Hypothalamus (tissue), 51 donors: ENCODE measurements at places on chromosomes 16 and 17.

GRCh38 chr17:60908324-60908723 is 230.7 kb downstream of the BCAS3 start:
- DNase-seq = no peak

DNA sequence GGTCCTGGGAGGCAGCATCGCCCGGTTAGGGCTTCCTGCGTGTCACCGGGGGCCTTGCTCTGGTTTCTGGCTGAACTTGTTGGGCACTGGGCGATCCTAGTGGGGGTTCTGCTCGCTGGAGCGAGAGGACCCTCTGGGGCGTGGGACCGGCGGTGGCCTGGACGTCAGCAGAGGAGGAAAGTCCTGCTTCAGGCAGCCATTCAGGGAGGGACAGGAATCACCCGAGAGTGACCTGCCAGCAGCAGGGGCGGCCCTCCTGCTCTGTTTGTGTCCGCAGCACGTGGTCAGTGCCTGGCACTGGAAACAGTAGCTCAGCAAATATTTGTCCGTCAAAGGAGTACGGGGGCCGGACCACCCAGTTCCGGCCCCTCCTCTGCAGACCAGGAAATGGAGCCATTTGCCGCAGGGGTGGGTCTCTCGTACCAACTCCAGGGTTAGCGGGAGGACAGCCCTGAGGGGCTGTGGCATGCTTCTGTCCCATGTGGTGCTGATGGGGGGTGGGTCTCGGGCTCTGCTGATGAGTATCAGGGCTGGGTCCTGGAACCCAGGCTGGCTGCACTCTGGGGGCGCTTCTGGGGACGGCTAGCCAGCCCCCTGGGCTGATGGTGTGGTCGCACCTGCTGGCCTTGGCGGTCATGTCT is 48.3 kb downstream of the BAIAP2 start:
- no peak for DNase-seq

GRCh38 chr17:40461732-40462342 is 18.6 kb downstream of the IGFBP4 start:
- no peak for DNase-seq

GRCh38 chr16:67580202-67580601 is 17.9 kb downstream of the CTCF start:
- no peak for DNase-seq

- no peak for DNase-seq
Measured at GRCh38 chr17:13036751-13037150, 18.9 kb upstream of the ELAC2 start.

DNA sequence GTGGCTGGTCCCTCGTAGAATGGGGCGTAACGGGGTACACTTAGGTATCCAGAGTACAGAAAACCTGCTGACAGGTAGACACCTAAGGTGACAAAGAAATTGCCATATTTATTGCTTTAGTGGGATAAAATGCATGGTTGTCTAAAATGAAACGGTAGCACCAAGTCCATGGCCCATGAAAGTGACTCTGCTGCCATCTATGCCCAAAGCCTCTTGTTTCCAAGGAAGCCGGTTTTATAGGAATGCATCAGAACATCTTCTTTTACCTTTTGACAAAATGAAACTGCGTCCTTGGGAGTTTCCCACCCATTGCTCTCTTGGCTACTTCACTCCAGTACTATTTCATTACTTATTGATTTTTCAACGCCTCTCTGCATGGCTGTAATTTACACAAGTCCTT is 151.3 kb upstream of the ZFHX3 start:
- no peak for DNase-seq

- no peak for DNase-seq
Measured at GRCh38 chr16:20853143-20853542, 46.8 kb downstream of the REXO5 start.

DNA sequence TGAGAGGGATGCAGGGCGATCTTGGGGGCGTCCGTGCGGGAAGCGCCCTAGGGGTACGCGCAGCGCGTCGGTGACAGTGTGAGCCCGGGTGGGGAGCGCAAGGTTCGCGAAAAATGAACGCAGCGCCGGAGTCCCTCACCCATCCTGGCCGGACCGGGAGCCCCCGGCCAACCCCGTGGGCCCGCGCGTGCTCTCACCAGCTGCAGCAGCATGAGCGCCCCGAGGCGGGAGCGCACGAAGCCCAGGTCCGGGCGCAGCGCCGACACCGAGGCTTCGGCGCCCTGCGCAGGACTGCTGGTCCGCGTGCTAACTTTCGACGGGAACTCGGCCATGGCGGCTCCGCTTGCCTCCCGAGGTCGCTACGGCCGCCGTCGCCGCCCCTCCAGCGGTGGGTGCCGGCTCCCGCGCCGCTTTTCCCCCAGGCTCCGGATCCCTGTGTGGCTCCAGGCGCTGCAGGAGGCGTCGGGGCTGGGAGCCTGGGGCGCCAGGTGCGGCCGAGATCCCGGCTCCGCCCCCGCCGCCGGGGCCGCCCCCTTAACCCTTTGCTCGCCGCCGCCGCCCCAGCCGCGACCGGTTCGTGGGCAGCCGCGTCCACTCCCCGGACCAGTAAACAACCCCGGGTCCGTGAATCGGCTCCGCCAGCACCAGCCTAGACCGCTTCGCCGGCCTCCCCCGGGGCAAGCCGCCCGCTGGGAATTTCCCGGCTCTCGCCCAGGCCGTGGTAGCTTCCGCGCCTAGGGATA is at the start of gene PLLP:
Gene PLLP (minus strand): TSS at position 464 of the 743 bp plus-strand sequence. CDS start 132 bp downstream, at position 332.
- DNase-seq = no peak

DNA sequence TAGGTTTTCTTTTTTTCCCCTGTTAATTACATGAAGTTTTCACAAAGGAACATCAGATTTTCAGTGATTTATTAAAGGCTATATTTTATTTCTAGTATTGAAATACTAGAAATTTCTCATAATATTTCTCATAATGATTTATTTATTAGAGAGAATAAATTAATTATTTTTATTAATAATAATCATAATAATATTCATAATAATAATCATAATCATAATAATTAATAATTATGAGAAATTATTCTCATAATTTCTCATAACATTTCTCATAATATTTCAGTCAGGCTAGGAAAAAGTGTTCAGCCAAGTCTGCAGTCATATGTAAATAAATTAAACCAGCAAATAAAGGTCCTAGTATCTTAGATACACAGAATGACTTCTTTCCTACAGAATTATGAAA is 41.4 kb downstream of the CNTNAP4 start:
- no peak for DNase-seq

- DNase-seq = no peak
Measured at GRCh38 chr17:33164169-33164881, 128.8 kb downstream of the ASIC2 start.

DNA sequence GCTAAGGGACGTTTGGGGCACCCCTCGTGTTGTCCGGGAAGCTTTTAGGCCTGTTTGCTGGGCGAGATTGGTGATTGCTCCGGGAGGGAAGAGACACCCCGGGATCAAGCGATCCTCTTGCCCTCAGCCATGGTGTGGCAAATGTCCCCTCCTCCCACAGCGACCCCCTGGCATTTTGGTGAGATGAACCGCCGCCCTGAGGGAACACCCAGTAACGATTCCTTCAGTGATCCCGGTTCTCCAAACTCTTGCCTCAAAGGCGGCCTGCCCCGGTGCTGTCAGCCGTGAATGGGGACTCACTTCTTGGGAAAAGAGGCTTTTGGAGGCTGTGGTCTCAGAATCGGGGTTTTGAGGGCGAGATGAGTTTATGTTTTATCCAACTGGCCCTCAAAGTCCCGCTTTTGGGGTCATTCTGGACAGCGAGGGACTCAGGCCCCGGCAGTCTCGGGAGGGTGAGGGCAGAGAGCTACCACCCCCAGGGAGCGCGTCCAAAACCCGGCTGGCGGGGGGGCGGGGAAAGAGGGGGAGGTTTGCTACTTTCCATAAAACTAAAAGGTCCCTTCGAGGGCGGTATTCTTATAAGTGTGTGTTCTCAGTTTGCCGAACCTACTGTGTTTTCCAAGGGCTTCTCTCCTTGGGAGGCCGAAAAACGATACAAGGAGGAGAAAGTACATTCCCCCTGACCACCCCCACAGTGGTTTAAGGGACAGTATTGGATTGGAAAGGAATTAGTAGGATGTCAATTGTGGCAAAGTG is 232.7 kb downstream of the MRTFB start:
- DNase-seq = no peak

DNA sequence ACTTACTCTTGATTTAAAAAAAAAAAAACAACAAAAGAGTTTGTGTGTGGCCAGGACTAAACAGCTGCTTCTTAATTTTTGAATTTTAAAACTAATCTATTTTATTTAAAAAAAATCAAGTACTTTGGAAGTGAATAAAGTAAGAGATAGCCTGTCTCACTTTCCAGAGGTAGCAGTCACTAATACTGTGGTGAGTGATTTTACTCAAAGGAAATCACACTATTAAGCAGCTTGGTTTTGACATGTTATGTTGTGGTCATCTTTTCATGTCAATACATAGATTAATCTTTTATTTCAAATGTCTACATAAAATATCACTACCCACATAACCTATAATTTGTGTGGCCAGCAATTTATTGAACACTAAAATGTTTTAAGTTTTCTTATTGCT is 102.2 kb upstream of the HLF start:
- DNase-seq = no peak

- no peak for DNase-seq
Measured at GRCh38 chr17:15194859-15195277, 70.3 kb downstream of the PMP22 start.

- no peak for DNase-seq
Measured at GRCh38 chr16:21574372-21574771, 25.0 kb upstream of the METTL9 start.

DNA sequence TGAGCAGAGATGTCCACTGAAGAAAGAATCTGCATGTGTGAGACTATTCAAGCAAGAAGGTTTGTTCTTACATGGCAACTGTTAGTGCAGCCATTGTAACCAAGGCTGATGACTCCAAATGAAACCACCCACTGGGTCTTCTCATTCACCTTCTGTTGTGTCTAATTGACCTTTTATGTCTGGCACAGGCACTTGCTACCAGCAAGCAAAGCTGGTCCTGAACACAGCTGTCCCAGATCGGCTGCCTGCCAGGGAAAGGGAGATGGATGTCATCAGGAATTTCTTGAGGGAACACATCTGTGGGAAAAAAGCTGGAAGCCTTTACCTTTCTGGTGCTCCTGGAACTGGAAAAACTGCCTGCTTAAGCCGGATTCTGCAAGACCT is 3.6 kb downstream of the CDC6 start:
- no peak for DNase-seq

DNA sequence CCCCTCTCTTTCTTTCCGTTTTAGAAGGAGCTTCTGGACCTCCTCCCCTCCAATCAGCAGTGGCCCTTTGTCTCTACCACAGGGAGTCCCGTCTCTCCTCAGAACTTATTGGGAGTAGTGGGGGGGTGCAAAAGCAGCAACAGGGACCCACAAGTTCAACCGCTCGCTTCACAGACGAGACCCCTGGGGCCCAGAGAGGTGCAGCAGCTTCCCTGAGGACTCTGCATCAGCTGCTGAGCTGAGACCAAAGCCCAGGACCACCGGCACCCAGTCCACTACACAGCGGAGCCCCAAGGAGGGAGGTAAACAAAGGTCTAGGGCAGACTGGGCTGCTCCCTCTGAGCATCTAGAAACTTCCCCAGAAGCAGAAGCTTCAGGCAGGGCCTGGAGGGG is 123.9 kb downstream of the SDK2 start:
- DNase-seq = no peak

GRCh38 chr17:76039121-76039520 is 12.0 kb upstream of the EVPL start:
- no peak for DNase-seq

- no peak for DNase-seq
Measured at GRCh38 chr16:78620291-78620690, 520.8 kb downstream of the WWOX start.

DNA sequence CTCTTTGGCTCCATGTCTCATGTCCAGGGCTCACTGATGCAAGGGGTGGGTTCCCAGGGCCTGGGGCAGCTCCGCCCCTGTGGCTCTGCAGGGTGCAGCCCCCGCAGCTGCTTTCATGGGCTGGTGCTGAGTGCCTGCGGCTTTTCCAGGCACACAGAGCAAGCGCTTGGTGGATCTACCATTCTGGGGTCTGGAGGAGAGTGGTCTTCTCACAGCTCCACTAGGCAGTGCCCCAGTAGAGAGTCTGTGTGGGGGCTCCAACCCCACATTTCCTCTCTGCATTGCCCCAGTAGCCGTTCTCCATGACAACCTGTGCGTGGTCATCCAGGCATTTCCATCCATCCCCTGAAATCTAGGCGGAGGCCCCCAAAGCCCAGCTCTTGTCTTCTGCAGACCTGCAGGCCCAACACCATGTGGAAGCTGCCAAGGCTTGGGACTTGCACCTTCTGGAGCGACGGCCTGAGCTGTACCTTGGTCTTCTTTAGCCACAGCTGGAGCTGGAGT is 5.2 kb downstream of the IL32 start:
- DNase-seq = no peak

DNA sequence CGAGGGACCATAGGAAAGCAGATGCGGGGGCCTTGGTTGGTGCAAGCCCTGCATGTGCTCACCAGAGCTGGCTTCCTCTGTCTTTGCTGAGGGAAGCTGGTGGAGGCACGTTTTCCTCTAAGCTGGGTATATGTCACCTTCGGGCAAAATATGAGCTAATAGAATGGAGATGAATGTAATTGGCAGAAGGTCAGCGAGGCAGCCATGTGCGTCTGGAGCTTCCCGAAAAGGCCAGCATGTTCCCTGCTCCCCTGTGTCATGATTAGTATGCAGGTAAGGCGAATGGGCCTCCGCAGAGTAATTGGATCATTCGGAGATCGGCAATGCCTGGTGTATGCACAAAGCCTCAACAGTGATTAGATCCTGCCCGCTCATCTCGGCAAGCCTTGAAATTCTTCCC is 806.2 kb upstream of the EEF2KMT start:
- no peak for DNase-seq

- no peak for DNase-seq
Measured at GRCh38 chr17:67578142-67578457, 139.6 kb upstream of the NOL11 start.

GRCh38 chr17:32871746-32872145 is 5.2 kb downstream of the MYO1D start:
- DNase-seq = no peak

- DNase-seq = no peak
Measured at GRCh38 chr17:30173649-30174048, 57.0 kb downstream of the NSRP1 start.

- no peak for DNase-seq
Measured at GRCh38 chr17:44829523-44830358, at the start of gene GJC1. GJC1 (minus strand) TSS chr17:44830287; CDS start chr17:44805817, 24,470 bp downstream.

GRCh38 chr17:7045492-7046126 is 1.7 kb upstream of the SLC16A11 start:
- no peak for DNase-seq

GRCh38 chr17:4959261-4959965 is 8.2 kb downstream of the SPAG7 start:
- DNase-seq = no peak

DNA sequence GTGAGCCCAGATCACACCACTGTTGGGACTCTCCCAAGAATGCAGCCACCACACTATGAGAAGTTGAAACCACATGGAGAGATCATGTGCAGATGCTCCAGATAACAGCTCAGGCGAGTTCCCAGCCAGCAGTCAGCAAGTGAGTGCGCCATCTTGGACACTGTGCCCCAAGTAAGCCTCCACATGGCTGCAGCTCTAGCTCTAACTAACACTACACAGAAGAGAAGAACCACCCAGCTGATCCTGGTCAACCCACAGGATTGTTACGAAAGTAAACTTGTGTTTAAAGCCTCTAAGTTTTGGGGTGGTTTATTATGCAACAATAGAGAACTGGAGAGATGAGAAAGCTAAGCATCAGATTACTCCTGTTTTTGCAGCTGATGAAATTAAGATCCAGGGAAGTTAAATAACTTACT is 25.8 kb downstream of the SLC38A7 start:
- DNase-seq = no peak

- DNase-seq = no peak
Measured at GRCh38 chr17:4600563-4600962, 16.2 kb downstream of the SMTNL2 start.

GRCh38 chr16:86571530-86571915 is 4.9 kb downstream of the FOXC2 start:
- no peak for DNase-seq
